Bronchial epithelial cell (primary cell): ENCODE measurements at places on chromosomes 1 and 21. TPM values are rescaled to one million over a fixed set of nuclear protein-coding genes. Genes with fewer than 3 reads are reported as not detected.

DNA sequence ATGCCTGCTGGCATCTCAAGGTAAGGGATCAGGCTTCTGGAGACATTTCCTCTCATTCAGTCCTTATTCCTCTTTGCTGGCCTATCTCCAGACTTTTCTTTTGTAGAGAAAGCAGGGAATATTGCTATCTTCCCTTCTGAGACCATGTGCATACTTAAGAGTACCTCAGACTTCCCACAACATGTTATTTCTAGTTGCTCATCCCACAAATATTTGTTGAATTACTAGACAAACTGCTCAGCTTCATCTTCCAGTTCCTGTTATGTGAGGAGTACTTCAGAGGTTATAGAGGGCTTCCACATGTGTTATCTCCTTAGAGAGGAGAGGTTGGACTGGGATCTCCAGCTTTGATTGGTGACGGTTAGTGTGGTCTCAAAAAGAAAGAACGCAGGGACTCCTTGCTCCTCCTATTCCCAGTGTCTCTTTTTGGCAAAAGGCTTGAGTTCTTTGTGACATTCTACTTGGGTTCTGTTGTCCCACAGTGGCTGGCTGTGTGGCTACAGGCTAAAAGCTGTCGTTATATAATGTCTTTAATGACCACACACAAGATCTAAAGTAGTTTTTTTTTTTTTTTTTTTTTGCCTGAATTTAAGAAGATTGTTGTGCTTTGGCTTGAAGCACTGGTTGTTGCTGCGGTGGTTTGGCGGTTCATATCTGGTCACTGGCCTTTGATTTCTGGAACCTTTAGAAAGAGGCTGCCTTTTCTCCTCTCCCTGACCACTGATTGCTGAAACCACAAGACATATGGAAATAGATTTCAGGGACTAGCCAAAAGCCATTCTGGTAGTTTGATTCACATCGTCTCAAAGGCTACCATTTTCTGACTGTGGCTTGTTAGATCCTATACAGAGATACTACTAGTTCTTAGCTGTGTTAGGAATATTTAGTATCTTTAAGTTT lies 78.7 kb downstream of the FGGY start:
- peak; percentile 99 for DNase-seq

GRCh38 chr1:207807326-207807689 lies 55.5 kb downstream of the CD46 start:
- DNase-seq, result no peak

DNA sequence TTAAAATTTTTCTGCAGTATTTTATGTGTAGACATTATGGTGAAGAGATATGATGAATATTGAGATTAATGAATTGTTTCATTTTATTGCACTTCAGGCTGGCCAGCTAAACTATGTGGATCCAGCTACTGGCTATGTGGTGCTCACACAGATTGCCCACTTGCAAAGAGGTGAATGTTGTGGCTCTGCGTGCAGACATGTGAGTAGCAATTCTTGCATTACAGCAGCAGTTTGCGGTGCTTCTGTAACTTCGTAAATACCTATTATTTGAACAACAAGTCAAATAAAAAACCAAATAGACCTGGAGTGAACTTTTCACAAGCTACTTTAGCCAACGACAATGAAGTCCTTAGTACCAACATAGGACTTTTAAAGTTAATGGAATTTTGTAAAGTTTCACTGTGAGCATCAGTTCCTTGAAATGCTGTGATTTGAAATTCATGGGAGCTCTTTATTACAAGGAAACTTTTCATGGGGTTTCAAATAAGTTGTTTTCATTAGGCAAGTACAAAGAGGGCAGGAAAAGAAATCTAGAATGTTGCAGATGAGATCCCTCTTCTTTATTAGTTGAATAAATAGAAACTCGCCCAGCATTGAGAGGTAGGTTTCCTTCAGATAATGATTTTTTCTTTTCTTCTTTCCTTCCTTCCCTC lies 3.4 kb downstream of the C1orf53 start:
- DNase-seq, result no peak

DNA sequence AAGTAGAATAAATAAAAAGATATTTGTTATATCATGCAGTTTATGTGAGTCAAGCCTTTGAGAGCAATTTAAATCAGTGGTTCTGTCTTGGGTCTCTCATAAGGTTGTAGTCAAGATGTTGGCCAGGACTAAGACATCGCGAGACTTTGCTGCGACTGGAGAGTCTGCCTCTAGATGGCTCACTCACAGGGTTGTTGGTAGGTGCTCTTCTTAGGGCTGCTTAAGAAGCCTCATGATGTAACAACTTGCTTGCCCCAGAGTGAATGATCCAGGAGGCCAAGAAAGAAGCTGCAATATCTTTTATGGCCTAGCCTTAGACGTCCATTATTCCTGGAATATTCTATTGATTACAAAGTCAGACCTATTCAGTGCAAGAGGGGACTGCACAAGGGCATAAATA lies 73.1 kb upstream of the CACHD1 start:
- no peak for DNase-seq

DNA sequence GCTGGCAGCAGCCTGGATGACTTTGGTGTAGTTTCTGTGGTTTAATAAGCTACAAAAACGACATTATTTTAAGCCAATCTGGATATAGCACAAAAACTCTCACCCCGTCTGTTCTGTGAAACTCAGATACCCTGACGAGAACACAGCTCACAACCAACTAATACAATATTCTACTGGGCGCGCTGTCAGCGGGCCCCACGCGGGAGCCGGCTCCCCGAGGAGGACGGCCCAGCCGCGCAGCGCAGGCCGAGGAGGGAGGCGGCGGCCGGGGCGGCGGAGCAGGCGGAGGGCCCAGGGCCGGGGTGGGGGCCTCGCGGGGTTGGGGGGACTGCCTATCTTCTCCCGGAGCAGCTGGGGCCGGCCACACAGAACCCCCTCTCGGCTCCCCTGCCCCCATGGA lies 87.2 kb upstream of the POU3F1 start:
- DNase-seq, result no peak

- peak; percentile 55 for DNase-seq
Observed at GRCh38 chr1:48817505-48818114, 40.9 kb upstream of the BEND5 start.

DNA sequence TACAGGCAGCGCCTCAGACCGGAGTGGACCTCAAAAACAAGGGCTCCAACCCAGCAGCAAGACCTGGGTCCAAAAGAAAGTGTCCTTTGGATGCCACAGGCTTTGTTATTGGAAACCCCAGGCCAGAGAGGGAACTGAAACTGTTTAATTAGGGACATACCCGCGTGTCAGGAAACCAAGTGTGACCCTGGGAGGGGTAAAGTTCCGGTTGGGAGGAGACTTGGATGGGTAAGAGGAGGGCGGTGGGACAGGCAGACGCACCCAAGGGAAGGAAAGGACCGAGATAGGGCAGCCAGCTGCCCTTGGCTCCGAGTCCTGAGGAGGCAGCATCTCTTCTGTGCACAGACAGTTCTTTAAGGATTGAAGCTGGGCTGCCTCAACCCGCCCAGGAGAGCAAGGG lies 71.4 kb downstream of the CDC7 start:
- no peak for DNase-seq

GRCh38 chr1:228527596-228527995 lies 40.4 kb downstream of the RNF187 start:
- no peak for DNase-seq

Gene OR2L8
- total RNA-seq, result not detected in 2 replicates
